ENCODE measurements at places on chromosomes 2 and 18.

- DNase-seq = no peak
Observed at GRCh38 chr18:60895181-60895580, 438.0 kb upstream of the CDH20 start.

GRCh38 chr2:9428965-9429577, 5.6 kb downstream of the CPSF3 start:
- no peak for DNase-seq

- no peak for DNase-seq
Observed at GRCh38 chr2:159706385-159706980, 5.8 kb upstream of the MARCHF7 start.

GRCh38 chr18:9803063-9803697, 82.6 kb upstream of the TXNDC2 start:
- no peak for DNase-seq

GRCh38 chr18:36041146-36041545, 26.2 kb downstream of the RPRD1A start:
- DNase-seq = no peak

- no peak for DNase-seq
Observed at GRCh38 chr2:99613980-99614379, 124.2 kb upstream of the REV1 start.

DNA sequence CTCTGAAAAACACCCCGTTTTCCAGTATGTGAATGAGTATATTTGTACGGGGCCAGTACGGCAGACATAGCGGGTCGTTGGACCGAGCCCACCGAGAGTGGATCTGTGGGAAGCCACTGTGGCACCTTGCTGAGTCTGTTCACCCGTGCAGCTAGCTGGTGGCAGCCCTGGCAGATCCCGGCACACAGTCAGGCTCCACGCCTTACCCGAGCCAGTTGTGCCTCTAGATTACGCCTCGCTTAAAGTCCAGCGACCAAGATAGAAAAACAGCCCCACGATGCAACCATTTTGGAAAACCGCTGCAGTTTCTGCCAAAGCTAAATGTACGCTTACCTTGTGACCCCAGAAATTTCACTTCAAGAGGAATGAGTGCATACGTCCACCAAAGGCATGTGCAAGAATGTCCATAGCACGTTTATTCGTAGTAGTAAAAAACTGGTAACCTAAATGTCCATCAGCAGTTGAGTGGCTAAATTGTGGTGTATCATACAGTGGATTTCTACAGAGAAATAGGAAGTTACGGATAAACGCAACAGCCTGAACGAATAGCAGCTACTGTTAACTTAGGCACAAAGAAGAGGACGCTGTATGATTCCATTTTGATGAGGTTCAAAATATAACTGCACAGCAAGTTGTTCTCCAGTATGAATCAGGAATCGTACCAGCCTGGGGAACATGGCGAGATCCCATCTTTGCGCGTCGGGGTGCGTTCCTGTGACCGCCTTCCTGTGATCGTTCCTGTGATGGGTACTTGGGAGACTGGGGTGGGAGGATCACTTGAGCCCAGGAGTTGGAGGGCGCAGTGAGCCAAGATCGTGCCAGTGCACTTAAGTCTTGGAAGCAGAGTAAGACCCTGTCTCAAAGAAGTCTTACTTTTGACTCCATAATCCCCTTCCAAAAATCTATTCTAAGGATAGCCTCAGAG, 688 bp upstream of the WDR33 start:
- DNase-seq = no peak

DNA sequence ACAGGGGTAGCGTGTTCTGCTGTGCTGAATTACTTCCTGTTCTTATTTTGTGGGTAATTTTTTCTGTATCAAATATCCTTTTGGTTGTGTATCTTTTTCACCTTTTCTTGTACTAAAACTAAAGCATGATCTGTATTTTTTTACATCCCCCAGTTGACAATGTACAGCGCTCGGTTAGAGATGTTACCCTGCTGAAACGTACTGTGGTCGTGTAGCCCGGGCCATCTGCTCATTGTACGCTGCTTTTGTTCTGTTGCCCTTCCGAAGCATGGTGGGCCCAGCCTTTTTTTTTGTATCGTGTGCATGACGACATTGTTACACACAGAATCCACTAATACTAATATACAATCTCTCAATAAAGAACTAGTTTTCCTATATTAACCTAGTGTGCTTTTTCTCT, 233.1 kb downstream of the HAUS1 start:
- DNase-seq = no peak

GRCh38 chr2:75525434-75526310, 35.1 kb downstream of the EVA1A start:
- no peak for DNase-seq

DNA sequence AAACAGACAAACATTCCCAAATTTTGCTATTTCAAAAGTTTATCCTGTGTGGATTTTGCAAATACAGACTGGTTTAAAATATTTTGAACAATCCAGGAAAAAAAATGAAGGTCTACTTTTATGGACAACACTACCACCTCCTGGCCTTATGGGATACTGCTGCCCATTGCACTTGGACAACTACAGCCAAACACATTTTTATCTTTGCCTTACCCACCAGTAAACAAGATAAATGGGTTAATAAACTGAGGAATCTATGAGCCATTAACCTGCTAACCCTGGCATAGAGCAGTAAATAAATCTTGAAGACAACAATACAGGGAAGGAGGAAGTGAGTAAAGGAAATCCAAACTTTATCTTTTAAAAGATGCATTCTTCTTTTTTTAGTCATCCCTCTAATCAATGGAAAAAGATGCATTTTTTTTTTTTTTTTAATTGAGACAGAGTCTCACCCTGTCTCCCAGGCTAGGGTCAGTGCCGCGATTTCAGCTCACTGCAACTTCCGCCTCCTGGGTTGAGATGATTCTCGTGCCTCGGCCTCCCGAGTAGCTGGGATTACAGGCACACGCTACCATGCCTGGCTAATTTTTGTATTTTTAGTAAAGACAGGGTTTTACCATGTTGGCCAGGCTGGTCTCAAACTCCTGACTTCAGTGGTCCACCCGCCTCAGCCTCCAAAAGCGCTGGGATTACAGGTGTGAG, 2.1 kb upstream of the SPIRE1 start:
- DNase-seq = peak; percentile 7

GRCh38 chr2:146385031-146385430, 1459.8 kb upstream of the ACVR2A start:
- DNase-seq = no peak

DNA sequence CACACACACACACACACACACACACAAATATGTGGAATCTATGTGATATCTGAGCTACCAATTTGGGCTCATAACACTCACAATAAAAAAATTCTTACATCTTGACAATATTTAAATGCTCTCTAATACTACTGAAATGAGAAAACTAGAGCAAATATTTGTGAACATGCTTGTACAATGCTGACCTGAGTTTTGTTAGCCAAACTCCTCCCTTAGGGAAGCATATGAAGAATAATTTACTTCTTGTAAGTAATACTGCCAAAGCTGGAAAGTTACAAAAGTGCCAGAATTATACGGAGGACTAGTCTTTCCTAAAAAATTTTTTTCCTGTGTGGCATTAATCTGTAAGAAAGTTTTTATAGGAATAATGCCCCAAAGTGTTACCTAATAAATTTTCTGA, 18.5 kb downstream of the MBD2 start:
- no peak for DNase-seq

DNA sequence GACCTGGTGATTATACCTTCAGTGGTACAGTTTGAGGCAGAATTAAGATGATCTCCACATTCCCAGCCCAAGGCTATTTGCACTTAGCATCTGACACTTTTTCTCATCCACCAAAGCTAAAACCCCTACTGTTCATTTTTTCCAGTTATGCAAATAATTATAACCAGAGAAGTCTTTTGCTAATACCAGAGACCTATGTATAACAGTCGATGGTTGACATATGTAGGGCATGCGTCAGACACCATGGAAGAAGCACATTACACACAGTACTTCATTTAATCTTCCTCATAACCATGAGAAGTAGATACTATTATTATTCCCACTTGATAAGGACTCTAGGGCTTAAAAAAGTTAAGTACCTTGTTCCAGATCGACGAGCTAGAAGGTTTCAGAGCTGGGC, 36.5 kb downstream of the AP1S3 start:
- peak; percentile 33 for DNase-seq

DNA sequence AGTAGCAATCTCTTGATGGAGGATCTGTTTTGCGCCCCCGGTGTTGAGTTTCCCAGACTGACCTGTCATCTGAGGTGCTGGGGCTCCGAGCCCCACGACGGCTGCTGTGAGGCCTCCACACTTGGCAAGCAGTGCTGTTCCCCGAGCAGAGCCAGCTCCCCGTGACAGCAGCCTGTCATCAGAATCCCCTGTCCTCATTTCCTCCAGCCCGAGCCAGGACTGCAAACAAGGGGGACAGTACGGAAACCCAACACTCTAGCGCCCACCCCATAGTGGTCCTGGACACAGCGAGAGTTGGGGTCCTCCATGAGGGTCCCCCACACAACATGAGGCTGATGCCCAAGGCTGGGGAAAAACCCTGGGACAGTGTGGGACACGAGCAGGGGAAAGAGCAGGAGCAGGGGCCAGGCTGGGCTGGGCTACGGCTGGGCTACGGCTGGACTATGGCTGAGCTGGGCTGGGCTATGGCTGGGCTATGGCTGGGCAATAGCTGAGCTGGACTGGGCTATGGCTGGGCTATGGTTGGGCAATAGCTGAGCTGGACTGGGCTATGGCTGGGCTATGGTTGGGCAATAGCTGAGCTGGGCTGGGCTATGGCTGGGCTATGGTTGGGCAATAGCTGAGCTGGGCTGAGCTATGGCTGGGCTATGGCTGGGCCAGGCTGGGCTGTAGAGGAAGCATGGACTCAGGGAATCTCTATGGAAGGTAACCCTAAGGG, 1.5 kb upstream of the KLHL30 start:
- no peak for DNase-seq

DNA sequence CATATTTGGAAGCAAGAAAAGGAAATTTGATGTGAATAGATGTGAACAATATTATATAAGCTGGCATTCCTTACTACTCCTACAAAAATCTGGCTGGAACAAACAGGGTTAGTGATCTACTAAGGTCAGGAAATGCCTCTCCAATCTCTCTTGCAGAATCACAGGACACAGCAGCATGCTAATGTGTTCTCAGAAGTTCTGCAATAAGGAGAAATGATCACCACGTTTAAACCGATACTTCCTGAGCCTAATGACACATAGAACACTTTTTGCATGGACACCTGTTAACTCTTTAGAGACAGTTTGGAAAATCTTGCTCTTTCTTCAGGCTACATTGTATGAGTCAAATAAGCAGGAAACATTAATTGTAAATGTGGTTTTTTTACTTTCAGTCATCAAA, 89.6 kb upstream of the MAP3K20 start:
- no peak for DNase-seq

- no peak for DNase-seq
Observed at GRCh38 chr2:149056541-149057255, 18.2 kb downstream of the LYPD6B start.

DNA sequence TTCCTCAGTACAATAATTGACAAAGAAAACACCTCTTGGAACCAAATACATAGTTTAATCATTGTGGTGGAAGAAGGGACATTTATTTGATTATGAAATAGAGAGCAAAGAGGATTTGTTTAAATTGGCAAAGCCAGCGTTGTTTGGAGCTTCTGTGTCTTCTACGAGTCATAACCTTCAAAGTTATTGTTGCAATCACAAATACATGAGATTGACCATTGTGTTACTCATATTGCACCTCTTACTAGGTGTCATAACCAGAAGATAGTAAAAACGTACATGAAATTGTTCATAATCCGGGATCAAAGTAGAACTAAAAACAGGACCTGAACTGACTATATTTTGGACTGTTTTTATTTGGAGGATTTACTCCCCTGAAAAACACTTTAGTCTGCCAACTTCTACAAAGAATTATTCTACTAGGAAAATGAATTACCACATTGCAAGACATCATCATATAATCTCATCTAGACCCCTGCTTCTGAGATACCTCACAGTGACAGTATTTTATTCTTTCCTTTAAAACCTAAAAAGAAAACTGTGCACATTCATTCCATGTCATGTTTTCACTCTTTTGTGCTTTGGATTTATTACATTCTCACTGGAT, 151.7 kb upstream of the KLF7 start:
- DNase-seq = no peak

- DNase-seq = no peak
Observed at GRCh38 chr18:10284540-10285282, 169.7 kb upstream of the APCDD1 start.

DNA sequence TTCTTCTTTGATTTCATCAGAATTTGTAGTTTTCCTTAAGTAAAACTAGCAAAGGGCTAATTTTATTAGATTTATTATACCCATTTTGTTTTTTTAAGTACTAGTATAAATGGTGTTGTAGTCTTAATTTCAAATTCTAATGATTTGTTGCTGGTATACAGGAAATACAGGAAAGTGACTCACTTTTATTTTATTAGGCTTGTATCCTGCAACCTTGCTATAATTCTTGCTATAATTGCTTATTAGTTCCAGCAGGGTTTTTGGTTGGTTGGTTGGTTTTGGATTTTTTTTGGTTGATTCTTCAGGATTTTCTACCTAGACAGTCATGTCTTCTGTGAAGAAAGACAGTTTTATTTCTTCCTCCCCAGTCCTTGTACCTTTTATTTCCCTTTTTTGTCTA, 110.6 kb upstream of the IL1R2 start:
- no peak for DNase-seq

GRCh38 chr18:58464104-58464625, 164.7 kb downstream of the ALPK2 start:
- DNase-seq = no peak

DNA sequence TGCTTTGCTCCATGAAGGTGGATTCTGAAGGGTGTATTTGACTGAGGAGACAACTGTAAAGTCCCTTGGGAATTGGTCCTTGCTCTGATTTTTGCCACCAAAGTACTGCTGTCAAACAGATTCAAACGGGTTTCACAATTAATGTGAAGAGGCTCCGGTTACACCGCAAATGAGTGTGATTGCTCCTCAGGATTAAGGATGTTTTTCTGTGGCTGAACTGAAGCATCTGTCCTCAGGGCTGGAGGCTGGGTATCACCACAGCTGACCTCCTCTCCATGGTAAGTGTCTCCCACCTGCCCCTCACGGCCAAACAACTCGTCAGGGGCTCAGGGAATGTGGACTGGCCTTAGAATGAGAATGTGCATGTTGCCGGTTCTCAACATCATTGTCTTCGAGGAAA, 130.4 kb upstream of the NDUFV2 start:
- no peak for DNase-seq

DNA sequence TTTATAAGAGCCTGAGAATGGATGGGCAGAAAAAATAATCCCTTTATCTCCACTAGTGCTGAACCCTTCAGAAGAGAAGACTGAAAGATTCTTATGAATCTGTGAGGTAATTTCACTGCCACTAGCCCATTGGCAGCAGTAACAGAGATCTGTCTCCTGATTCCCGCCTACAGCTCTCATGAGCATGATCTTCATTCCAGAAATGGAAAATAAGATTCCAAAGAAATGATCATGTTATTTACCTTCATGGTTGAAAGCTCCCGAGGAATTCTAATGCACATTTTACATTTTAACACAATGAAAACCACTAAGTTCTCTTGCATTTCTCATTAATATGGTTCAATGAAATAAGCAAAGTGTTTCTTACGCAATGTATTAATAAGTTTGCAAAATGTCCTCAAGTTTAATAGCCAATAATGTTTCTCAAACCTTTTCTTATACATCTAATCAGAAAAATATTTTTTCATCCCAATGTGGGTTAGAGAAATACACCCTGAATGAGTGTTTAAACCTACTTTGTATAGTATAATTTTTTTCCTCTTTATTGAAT, 905.6 kb downstream of the TMEM182 start:
- no peak for DNase-seq

- DNase-seq = no peak
Observed at GRCh38 chr2:112997151-112997550, 8.1 kb upstream of the IL36A start.

GRCh38 chr2:203394519-203395227, 66.5 kb downstream of the ABI2 start:
- no peak for DNase-seq

- DNase-seq = no peak
Observed at GRCh38 chr18:24446953-24447538, 13.4 kb upstream of the HRH4 start.
